CD4-positive, alpha-beta T cell treated with Interleukin-1 beta for 1 hour (primary cell): ENCODE measurements at places on chromosomes 4 and X.

GRCh38 chr4:154076921-154077320 is 288.0 kb upstream of the SFRP2 start:
- DNase-seq, result no peak

DNA sequence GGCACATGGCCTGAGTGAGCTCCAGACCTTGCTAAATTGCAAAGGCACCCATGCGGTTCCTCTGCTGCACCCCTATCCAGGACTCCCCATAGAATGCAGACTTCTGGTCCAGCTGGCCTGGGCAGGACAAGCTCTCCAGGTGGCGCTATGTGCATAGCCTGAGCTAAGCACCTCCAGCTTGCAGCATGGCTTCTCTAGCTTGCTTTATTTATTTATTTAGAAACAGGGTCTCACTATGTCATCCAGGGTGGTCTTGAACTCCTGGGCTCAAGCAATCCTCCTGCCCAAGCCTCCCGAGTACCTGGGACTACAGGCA is 5.5 kb upstream of the WFS1 start:
- peak; percentile 12 for DNase-seq

DNA sequence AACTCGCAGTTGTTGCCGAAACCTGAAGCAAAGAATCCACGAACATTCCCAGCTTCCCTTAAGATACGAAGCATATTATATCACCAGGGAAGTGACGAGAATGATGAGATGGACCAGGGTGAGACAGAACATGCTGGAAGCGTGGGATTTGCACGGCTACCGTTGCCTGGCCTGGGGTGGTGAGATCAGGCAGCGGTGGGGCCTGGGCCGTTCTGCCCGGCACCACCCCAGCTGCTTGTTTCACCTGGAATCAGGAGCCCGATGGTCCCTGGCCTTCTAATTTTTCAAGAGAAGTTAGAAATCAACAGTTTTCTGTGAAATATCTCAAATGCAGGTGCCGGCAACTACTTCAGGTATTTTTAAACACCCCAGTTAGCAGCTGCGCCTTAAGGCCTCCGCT is 5.7 kb downstream of the CLDN22 start:
- DNase-seq, result no peak

- no peak for DNase-seq
Measured at GRCh38 chrX:100373673-100374072, 36.4 kb downstream of the PCDH19 start.

DNA sequence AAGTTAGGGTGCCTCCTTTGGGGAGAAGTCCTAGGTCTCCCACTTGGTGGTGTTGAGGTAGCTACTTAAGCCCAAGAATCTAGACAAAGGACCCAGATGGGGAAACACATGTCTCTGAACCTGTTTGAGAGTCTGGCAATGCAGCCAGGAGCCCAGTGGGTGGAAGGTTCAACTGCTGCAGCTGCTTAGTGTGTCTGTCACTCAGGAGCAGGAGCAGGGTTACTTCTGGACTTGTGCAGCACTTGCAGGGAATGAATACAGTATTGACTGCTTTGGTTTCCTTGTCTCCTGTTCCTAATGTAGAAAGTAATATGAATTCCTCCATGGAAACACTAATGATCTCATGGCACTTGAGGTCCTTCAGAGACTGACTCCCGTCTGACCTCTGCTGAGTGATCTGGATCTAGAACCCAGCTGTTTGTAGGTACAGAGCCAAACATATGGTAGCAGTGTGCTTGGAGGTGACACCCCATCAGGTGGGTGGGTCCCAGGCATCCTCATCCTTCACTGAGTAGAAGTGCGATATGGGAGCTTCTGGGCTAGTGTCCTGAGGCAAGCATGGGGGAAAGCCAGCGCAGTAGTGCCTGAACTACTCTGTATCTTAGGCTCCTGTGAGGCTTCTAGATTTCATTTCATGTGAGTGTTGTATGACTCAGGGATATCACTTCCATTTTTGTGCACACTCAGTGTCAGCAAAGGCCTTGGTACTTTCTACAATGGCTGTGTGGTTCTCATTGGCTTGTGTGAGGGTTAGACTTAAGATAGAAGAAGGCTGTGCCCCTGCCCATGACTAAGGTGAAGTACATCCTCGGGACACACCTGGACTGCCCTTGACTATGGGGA is 85.0 kb upstream of the WDR1 start:
- DNase-seq, result no peak

DNA sequence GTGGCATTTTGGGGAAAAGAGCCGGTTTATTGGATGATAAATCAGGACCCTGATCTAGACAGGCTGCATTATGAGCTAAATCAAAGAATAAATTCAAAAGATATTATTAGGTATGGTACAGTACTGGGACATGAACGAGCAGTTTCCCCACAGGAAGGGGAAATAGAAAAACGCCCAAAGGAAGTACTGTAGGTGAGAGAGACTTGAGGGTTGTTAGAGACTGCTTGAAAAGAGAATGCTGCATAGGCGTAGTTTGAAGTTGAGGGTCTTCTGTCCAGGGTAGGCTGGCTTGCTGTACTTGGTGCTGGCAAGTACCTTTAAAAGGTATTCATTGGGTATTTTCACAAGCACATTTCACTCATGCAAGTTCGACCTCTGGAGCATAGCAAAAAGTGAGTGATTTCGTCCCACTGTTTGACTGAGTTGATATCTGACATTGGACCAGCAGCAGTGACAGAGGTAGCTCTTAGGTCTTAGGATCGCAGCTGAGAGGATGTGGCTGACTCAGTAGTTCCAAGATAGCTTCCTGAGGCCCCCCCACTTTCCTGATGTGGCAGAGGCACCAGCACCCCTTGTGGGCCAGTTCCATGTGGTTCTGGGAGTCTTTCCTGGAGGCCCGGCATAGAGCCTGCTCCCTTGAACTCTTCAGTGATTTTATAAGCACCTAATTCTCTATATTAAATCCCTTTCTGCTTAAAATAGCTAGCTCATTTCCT is 64.3 kb downstream of the TMEM131L start:
- no peak for DNase-seq

DNA sequence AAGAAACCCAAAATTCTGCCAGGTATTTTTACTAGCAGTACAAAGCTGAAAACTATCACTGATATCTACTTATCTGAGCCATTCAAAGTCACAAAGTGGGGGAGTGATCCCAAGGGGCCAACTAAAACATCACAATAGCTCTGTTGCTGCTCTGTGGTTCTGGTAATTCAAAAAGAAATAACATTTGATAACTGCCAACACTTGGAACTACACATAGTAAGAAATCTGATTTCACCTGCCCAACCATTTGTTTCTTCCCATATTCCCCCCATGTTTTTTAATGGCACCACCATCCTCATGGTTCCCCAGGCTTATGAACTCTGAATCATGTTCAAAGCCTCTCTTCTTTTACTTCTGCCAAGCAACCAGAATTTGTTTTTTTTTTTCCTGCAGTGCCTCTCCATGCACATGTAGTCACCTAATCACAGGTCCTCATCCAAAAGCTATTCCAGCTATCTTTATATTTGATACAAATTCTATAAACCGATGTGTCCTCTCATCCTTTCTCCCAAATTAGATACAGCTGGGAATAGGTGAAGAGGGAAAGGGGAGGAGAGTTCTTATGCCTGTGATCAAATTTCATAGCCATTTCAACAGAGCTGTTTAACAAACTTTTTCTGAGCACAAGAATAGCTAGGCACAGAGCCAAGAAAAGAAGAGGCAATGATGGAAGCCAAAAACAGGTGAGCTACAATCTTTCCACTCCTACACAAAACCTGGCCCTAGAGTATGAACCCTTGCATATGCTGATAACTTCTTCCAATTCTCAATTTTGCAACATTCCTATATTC is 7.7 kb downstream of the AMMECR1 start:
- no peak for DNase-seq

- no peak for DNase-seq
Measured at GRCh38 chr4:5204781-5205180, 153.5 kb downstream of the STK32B start.

- no peak for DNase-seq
Measured at GRCh38 chrX:19560611-19561010, 45.3 kb upstream of the MAP3K15 start.

DNA sequence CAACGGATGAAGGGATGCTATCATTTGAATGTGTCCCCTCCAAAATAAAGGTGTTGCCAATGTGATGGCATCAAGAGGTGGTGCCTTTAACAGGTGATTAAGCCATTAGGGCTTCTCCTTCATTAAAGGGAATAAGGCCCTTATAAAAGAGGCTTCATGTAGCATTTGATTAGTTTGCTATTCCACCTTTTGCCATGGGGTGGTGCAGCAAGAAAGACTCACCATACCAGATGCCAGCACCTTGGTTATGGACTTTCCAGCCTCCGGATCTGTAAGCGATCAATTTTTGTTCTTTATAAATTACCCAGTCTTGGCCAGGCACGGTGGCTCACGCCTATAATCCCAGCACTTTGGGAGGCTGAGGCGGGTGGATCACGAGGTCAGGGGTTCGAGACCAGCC is 7.9 kb upstream of the SLC25A43 start:
- peak; percentile 4 for DNase-seq

DNA sequence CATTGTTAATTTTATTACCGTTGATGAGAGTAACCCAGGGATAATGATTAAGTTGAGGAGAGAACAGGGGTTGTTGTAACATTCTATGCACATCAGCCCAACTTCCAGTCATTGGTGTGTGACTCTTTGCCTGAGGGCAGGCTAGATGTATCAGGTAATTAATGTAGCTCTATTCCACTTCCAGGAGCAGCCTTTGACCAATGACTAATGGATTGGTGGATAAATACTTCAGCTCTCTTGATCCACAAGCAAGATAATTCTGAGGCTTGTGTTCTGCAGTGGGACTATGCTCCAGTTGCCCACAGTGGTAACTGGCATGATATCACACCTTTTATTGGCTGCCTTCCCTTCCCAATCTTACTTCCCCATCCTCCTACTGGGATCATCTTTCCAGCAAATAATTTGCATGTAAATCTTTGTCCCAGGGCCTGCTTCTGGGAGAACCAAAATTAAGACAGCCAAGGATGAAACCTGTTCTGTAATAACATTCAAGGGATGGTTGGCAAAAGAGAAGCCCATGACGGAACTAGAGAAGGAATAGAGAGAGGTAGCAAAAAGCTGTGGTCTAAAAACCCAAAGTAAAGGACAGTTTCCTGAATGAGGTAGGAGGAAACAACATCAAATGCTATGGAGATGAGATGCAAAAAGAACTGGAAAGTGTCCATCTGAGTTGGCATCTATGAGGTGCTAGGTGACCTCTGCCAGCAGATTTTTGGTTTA is 241.4 kb upstream of the RPS6KA3 start:
- DNase-seq, result no peak

GRCh38 chr4:165088366-165088765 is 24.3 kb downstream of the TMEM192 start:
- no peak for DNase-seq
